CD4-positive, alpha-beta T cell treated with Interleukin-2 at 100 ng/mL for 4 hours (primary cell): ENCODE measurements at places on chromosomes 5 and 9.
A peak's percentile ranks its signal among the peaks of the same experiment; 100 is the strongest.

DNA sequence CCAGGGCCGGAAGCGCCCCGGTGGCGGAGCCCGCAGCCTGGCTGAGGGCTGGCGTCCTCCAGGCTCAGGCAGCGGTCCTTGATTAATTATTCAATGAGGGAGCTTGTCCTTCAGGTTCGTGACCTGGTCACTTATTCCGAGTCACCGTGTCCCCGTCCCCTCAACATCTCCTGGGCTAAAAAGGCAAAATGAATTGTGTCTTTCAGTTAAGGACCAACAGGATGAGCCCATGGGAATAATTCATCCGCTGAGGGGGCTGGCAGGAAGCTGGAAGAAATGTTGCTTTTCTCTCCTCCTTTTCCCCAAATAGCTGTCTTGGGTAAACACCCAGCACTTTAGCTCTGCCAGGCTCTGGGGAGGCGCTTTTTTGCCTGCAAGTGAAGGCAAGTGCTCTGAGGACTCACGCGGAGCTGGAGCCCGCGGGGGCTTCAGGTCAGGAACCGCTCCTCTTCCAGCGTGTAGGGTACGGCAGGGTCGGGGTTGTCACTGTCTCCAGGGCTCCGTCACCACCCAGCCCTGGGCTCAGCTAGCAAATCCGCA lies 13.1 kb downstream of the KCNT1 start:
- no peak for DNase-seq

GRCh38 chr5:55645304-55645703 lies 66.8 kb downstream of the SLC38A9 start:
- DNase-seq: no peak

DNA sequence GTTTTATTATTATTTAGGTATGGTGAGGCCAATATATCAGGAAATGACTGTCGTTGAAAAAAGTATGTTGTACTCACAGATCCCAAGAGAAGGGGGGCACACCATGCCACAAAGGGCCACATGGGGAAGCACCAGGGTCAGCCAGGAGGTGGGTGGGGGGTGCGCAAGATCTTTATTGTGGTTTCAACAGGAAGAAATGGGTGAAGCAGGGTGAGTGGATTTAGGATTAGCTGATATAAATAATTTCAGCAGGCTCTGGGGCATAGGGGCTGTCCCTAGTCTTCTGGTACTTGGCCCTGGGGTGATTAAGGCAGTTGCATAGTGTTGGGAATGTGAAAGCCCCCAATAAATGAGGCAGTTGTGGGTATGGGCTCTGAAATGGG lies 8.6 kb downstream of the PDCD1LG2 start:
- no peak for DNase-seq

DNA sequence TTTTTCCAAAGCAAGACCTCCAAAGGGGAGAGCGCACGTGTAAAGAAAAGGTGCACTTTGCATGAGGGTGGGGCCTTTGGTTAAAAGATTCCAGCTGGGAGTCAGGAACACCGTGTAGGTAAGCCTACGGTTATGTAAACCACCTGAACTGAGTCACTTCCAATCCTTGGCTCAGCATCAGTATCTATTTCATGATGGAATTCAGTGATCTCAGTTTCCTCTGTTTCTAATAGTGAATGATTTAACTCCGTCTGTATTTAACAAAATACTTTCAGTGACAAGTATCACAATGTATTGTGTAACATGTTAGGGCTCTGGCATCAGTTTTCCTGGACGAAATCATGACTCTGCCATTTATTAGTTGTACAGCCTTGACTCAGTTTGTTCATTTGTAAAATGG lies 1.3 kb upstream of the SVEP1 start:
- DNase-seq: no peak

GRCh38 chr9:112174965-112175795 lies at the start of gene SUSD1:
Gene SUSD1 (minus strand): TSS chr9:112175297. CDS start chr9:112175235, 62 bp downstream.
- peak; percentile 31 for DNase-seq
